ENCODE measurements at places on chromosomes 12 and 14.

- DNase-seq, result no peak
Measured at GRCh38 chr14:75247286-75247922, 31.2 kb upstream of the FOS start.

- no peak for DNase-seq
Measured at GRCh38 chr12:115485503-115485902, 792.0 kb downstream of the MED13L start.

GRCh38 chr14:104656014-104656714 is 33.3 kb upstream of the INF2 start:
- DNase-seq, result peak; percentile 16

- no peak for DNase-seq
Measured at GRCh38 chr12:26205941-26206340, 10.6 kb downstream of the SSPN start.

GRCh38 chr14:98162856-98163805 is 1108.9 kb downstream of the BCL11B start:
- no peak for DNase-seq

- DNase-seq, result no peak
Measured at GRCh38 chr14:53651096-53651740, 305.4 kb downstream of the BMP4 start.

DNA sequence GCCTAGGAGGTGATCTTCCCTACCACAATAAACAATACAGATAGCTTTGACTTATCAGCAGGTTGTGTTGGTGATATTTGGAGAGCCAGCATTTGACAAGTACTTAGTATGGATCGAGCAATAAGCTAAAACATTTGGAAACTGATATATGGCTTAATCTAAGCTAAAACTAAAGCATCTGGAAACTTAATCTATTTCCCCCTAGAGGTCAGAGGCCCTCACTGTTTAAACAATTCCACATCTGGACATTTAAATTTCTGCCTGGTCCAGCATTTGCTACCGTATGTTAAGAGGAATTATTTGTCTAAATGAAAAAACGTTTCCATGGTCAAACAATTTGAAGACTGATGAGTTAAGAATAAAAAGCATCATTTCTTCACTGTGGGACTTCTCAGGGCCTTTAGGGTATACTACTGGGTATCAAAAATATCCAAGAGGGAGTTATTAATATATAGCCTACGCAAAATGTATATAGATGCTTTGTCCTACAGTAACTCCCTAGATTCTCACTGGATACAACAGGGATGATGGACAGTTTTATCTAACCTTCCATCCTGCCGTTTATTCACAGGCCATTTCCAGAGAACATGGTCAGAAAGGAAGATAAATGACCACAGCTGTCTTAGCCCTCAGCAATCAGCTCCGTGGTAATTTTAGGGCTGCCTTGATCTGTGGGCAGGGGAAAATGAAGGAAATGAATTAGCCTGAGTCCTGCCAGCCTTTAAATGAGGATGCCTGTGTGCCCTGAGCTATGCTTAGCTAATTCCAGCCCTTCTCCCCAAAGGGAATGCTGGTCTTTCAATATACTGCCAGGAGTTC is 135.4 kb upstream of the NUDT4 start:
- DNase-seq, result no peak

GRCh38 chr12:108690191-108690518 is 41.2 kb downstream of the CORO1C start:
- no peak for DNase-seq

- no peak for DNase-seq
Measured at GRCh38 chr14:77007183-77007974, 21.1 kb downstream of the IRF2BPL start.

DNA sequence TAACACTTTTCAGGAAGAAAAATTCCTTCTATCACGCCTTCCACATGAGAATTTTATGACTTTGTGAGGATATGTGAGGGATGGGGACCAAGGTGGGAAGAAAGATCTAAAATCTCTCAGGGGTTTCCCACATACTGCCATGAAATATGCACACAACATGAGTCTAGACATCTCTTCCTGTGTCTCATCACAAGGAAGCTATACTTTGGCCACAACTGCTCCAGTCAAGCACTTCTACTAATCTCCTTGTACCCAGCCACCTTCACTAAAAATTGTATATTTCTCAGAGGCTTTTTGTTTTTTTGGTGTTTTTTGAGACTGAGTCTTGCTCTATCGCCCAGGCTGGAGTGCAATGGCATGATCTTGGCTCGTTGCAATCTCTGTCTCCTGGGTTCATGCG is 3.2 kb downstream of the OSBPL8 start:
- no peak for DNase-seq

- DNase-seq, result peak; percentile 43
Measured at GRCh38 chr14:48936362-48936761, 649.8 kb downstream of the RPS29 start.

DNA sequence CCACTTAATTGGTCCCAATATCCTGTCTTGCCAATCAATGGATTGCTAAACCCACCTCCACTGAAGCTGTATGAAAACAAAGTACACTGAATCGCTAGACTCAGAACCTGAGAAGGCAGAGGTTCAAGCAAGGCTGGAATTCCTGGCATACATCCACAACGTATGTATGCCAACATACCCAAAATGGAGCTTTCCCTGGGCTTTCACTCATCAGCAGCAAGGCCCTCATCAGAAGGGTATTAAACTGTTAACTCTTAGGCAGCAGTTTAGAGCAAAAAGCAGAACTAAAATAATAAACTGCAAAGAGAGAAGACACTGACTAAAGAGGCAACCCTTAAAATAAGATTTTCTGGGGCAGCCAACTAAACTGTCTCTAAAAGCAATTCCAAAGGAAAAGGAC is 13.6 kb downstream of the MED13L start:
- DNase-seq, result no peak

- no peak for DNase-seq
Measured at GRCh38 chr12:40168001-40168400, 56.8 kb upstream of the LRRK2 start.

- peak; percentile 50 for DNase-seq
Measured at GRCh38 chr14:34050606-34051005, 99.7 kb upstream of the EGLN3 start.

DNA sequence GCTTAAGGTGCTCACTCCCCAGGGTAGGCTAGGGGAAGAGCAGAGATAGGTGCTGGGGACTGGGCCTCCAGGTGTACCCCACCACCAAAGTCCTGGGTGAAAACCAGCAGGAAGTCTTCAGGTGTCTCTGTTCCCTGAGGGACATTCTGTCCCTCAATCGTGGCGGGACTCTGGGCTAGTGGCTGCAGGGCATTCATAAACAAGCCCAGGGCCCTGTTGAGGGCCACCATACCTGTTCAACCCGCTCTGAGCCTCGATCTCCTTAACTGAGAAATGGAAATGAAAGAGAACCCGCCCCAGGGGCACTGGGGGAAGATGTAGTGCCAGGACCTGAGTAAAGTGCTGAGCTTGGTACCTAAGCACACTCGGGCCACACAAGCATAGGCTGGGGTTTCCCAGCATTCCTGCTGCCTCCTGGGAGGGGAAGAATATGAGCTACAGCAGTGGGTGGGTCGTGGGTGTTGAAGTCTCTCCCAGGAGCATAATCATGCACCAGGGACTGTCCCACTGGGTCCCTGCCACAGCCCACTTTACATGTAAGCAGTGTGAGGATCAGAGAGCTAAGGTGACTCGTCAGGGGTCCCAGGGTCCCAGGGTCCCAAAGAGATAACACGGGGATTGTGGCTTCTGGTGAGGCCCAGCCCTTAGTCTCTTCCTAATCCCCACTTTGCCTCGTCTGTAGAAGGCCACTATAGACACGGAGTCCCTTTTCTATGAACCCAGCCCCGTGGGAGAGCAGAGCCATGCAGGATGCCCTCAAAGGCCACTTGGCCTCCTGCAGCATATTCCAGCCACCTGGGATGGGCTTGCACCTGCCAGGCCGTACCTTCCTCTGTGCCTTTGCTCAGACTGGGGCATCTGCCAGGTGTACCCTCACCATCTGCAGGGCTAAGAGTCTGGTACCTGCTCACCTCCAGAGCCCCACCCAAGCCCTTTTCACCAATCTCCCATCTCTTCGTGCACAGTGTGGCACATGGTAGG is 14.4 kb downstream of the FAM222A start:
- DNase-seq, result no peak

DNA sequence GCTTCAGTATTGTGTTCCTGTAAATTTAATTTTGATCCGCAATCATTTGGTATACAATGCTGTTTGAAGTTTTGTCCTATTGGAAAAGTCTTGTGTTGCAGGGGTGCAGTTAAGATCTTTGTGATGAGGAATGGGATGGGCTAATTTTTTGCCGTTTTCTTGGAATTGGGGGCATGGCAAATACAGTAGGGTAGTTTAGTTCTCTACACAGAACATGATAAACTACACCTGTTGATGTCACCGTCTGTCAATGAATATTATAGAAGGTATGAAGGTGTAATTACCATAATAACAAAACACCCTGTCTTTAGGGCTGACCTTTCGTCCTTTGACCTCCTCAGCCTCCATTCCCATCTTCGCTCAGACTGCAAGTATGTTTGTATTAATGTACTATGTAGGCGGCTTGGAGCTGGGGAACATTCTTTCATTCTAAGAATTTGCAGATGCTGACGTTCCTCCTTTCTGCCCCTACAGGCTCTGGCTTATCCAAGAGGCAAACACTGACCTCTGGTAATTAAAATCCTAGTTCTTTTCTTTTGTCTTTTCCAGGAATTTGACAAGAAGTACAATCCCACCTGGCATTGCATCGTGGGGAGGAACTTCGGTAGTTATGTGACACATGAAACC is 1.7 kb downstream of the DYNLL1 start:
- no peak for DNase-seq

- DNase-seq, result peak; percentile 30
Measured at GRCh38 chr14:76456200-76456599, 80.3 kb downstream of the ESRRB start.
